ENCODE measurements at places on chromosomes 6 and 20.

DNA sequence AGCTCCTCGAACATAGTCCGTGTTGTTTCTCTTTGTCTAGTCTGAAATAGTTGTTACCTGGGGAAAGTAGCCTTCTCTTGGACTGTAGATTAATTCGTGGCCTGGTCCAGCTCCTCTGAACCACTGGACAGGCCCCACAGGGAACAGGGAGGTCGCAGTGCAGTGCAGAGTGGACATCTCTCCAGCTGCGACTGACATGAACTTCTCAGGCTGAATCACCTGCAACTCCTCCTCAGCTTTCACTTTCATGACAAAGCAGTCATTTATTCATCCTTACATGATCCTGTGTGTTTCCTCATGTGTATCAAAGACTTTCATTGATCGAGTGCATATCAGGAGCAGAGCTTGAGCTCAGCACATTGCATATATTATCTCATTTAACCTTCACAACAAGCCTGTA lies 19.1 kb upstream of the SIRPG start:
- no peak for DNase-seq

DNA sequence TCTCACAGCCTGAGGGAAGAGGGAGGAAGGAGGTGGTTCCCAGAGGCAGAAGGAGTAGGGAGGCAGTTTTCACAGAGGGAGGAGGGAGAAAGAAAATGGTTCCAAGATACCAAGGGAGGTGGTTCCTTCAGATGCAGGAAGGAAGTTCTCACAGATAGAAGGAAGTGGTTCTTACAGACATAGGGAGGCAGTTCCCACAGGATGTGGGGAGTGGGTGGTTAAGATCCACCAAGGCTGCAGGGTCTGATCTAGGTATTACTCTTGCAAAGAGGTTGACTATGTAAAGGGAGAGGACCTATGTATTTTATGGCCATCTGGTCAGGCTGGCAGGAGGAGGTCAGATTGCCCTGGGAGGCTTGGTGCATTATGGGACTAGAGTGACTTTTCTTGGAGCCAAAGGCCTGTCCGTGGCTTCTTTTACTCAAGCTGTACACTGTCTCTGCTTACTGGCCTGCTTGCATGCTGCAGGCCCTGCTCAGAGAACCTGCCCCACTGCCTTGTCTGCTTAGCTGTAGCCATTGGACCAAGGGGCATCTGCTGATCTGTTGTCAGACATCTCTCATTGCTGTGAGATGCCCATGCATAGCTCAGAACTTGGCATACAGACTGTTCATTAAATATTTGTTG lies 283.7 kb downstream of the DHX35 start:
- DNase-seq = no peak

- peak; percentile 93 for DNase-seq
These were observed 29.2 kb upstream of the EXOC2 start for GRCh38 chr6:722077-722524.

- no peak for DNase-seq
These were observed 401.4 kb downstream of the MAFB start for GRCh38 chr20:40287683-40288082.

GRCh38 chr20:48758206-48758820 lies 69.5 kb downstream of the PREX1 start:
- no peak for DNase-seq

DNA sequence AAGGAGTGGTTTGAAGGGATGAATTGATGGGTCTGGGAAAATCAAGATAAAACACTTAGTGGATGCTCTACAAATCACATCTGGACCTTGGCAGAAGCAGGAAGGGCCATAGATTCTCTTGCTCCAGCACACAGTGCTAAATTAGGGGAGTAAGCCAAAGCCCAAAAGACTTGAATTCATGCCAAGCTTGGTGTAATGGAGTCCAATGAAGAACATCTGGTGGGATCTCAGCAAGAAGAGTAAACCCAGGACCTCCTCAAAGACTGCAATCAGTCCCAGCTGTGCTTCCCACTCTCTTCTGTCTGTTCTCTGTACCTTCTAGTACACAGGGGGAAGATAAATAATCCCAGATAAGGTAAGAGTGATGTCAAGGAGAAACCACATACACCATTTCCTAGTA lies 683.4 kb downstream of the RNF144B start:
- DNase-seq = peak; percentile 15

DNA sequence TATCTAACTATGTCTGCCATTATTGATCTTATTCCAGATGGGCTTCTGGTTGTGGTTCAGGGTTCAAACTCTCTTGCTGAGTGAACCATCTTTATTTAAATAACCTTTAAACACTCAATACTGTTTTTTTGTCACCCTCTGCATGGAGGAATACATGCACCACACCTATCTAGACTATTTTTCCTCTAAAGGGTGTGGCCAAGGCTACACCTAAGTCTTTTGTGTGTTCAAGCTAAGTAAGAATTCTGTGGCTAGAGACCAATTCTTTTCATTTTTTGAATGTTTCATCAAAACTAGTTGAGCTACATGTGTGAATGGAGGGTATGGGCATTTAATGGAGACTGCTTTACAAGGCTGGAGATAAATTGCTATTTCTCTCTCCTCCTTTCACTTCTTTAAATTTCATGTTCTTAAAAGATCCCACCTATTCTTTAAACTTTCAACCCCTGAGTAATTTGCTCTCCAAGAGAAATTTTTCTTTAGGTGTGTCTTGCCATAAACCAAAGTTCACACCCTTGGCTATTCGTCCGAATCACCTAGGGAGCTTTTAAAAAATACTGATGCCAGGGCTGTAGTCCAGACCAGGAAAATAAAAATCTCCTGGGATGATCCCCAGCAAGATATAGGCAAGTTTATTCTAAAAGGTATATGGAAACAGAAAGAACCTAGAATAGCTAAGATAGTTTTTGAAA lies 24.8 kb upstream of the MBOAT1 start:
- no peak for DNase-seq

DNA sequence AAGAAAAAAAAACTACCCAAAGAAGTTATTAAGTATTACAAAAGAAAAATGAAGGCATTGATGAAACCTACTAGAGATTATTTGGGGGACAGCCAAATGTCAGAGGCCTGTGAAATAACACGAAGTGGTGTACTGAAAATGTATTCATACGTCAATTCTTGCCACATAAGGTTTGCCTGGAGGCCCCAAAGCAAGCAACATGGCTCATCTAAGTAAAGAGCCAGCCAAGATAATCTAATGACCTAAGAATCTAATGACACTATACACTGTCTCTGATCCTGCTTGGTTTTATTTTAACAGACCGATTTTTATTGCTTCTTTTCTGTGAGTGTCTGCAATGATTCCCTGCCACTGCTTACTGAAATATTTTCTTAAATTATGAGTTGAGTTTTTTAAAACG lies 34.7 kb downstream of the FILIP1 start:
- peak; percentile 16 for DNase-seq

DNA sequence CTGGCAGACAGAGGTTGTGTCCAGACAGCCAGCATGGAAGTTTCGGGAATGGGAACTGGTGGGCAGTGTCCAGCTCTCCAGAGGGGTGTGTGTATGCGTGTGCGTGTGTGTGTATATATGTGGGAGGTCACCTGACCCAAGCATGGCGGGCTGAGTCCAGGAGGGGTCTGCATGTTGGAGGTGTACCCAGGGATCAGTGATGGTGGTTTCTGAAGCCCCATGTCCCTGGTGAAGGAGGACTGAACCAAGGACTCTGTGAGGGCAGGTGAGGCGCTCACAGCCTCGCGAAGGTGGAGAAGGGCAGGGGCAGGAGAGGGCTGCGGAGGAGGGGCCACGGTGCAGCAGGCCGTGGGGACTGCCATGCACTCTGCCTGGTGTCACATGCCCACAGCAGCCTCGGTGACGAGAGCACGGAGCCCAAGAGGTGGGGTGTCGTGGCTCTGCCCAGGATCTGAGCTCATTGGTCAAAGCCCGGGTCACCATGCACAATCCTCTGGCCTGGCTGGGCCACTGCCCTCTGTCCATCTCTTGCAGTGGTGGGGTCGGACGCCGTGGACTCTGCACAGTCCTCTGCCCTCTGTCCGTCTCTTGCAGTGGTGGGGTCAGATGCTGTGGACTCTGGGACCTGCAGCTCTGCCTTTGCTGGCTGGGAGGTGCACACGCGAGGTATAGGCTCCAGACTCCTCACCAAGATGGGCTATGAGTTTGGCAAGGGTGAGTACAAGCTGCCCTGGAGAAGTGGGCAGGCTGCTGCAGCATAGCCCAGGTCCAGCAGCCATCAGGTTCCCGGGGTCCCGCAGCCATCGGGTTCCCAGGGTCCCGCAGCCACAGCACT lies 2.1 kb upstream of the LIME1 start:
- no peak for DNase-seq

DNA sequence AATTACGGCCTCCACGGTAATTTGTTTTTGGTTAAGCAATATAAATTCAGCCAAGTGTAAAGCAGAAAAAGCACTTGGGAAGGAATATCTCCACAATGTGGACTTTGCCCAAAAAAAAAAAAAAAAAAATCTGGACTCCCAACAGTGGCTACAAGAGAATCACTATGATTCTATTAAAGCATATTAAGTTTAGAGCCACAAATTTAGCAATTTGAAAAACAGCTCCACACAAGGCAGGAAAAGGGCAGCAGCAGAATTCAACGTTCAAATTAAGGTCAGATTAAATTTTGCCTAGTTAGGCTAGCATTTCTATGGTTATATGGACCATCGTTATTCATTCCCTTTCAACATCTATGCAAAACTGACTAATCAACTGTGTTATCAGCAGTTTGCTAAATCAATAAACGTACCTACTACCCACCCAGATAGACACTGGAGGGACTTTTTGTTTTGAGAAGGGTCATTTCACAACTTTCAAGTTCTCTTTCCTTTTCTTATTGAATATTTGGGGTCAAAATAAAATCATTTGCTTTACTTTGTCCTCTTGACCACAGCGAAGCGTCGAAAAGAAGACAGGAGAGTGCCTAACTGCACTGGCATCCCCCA lies 1.0 kb downstream of the MCM9 start:
- no peak for DNase-seq

- no peak for DNase-seq
These were observed 26.5 kb upstream of the HEY2 start for GRCh38 chr6:125722886-125723285.

GRCh38 chr6:90403489-90404381 lies 107.1 kb upstream of the BACH2 start:
- peak; percentile 68 for DNase-seq

DNA sequence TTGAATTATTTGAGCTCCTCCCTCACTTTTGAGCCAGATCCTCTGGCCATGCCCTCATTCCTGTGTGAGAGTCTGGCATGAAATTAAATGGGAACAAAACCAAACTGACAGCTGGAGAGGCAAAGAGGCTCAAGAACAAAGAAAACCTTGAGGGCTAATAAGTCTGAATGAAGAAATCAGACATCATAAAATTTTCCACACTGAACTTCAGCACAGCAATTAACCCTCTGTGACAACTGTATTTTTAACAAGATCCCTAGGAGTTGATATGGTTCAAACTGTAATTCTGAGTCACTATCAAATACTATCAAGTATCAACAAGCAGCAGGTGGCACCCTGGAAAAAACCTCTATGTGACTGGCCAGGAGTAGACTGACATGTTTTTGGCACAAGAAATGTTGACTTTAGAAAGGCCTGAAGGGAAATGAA lies 109.4 kb upstream of the EMILIN3 start:
- DNase-seq = no peak

DNA sequence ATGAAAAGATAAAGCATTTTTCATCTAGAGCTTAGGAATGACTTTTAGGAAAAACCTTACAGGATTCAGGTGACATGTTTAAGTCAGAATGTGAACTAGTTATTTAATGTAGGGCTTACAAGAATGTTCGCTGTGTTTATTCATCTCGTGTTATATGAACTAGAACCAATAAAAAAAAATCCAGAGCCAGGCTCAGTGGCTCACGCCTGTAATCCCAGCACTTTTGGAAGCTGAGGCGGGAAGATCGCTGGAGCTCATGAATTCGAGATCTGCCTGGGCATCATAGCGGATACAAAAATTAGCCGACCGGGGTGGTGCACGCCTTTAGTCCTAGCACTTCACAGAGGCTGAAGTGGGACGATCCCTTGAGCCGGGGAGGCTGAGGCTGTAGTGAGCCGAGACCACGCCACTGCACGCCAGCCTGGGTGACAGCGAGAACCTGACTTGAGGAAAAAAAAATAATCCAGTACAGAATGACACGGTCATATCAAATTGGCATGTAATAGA lies 46.3 kb downstream of the OR2B2 start:
- DNase-seq = peak; percentile 16

DNA sequence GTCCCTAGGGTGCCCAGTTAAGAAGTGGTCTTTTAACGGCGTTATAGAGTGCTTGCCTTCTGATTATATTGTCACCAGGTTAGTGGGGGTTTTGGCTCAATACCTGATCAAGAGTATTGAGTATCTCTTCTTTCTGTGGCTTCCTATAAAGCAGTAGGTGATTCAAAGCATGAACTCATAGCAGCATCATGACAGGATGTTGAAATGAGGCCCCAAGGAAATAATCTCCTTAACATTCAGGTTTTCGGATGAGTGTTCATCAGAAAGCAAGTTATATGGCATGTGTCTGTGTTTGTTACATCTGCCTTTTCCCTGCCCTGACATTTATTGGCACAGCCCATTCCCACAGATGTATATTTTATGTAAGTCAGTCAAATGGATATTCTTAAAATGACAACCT lies 301.0 kb downstream of the FARS2 start:
- DNase-seq = no peak

Data from hepatocyte (in vitro differentiated cells).